Kidney epithelial cell (primary cell): ENCODE measurements at places on chromosomes 11 and 22. TPM values are rescaled to one million over a fixed set of nuclear protein-coding genes. Genes with fewer than 3 reads are reported as not detected.

C11orf86 gene
- total RNA-seq: not detected in 2 replicates

- no peak for DNase-seq
Observed at GRCh38 chr11:9752091-9752490, 88.2 kb downstream of the SWAP70 start.

MUC6 gene
- total RNA-seq: under 0.01 TPM in 1 of 2 replicates, not detected in the other

GRCh38 chr11:39327302-39327701, 2132.2 kb downstream of the LRRC4C start:
- no peak for DNase-seq

GRCh38 chr22:27124351-27124966, 467.1 kb downstream of the MIAT start:
- no peak for DNase-seq

- no peak for DNase-seq
Observed at GRCh38 chr11:124656774-124657630, 16.5 kb downstream of the SIAE start.

OOSP2 gene
- not detected in 2 replicates for total RNA-seq

GRCh38 chr22:18096823-18097222, 13.8 kb upstream of the TUBA8 start:
- no peak for DNase-seq

DNA sequence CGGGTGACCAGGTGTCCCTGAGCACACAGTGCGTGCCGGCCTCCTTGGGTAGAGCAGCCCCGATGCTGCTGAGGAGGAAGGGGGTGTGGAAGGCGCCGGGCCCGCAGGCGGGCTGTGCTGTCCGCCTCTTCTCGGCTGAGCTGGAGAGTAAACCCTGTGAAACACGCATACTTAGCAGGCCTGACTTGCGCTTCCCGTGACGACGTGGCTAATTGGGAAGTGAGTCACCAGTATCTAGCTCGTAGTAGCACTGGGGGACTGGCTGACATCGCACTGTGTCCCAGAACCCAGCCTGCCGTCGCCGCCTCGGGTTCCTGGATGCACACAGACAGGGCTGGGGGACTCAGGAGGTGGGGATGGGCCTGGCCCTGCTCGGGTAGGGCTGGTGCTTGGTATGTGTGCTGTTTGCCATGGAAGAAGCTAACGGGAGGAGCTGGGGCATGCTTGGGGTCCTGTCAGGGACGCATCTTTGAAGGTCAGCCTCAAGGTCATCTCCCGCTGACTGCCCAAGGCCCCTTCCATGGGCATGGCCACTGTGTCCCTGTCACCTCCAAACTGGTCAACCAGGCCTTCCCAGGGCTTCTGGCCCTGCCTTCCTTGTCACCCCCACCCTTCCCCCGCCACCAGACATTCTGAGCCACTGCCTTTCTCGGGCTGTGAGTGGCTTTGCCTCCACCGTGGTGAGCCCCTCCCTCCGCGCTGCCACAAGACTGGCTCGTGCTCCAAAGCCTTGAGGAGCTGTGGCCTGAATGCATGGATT, 1327.0 kb downstream of the BRD1 start:
- DNase-seq: no peak

DNA sequence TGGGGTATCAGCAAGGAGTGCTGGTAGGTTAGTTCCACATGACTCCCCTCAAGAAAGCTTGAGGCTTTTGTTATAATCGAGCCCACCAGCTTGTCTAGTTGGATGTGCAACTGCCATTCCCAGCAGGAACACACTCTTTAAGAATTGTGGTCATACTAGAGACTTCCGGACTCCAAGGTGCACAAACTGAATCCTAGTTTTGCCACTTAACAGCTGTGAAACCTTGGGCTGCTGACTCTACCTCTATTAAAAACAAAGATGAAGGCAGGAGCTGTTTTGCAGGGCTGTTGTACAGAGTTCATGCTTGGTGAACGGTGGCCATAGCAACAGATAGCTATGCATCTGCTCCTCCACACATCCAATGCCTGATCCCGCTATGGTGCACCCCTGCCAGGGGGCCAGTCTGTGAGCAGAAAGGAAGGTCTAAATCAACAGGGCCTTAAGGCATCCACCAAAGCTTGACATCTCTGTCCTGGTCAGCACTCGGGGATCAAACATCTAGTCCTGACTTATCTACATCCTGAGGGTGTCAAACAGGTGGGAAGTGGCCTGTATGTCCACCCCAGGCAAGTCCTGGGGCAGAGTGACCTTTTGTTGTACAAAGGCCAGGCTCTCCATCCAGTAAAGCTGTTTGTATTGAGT, 36.4 kb downstream of the DKK3 start:
- DNase-seq: no peak
